Stimulated activated CD4-positive, alpha-beta T cell treated with anti-CD3 and anti-CD28 coated beads, Interleukin-15, amount 100 ng/mL, for 48 hours (primary cell): ENCODE measurements at places on chromosomes 2 and 18.

DNA sequence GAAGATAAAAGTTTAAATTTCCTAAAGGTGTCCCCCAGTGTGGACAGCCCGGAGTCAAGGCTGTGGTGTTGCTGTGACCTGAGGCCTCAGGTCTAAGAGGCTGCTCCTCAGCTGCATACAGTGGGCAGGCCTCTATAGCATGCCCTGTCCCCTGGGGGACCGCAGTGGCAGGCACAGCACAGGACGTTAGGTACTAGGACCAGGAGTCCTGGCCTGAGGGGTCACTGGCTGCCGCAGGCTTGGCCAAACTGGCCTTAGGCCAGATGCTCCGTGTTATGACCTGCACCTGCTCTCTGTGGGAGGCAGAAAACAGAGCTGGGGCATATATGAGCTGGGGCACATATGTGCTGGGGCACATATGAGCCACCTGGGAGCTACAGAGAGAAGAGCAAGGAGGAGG lies 21.2 kb upstream of the MAL start:
- no peak for DNase-seq

DNA sequence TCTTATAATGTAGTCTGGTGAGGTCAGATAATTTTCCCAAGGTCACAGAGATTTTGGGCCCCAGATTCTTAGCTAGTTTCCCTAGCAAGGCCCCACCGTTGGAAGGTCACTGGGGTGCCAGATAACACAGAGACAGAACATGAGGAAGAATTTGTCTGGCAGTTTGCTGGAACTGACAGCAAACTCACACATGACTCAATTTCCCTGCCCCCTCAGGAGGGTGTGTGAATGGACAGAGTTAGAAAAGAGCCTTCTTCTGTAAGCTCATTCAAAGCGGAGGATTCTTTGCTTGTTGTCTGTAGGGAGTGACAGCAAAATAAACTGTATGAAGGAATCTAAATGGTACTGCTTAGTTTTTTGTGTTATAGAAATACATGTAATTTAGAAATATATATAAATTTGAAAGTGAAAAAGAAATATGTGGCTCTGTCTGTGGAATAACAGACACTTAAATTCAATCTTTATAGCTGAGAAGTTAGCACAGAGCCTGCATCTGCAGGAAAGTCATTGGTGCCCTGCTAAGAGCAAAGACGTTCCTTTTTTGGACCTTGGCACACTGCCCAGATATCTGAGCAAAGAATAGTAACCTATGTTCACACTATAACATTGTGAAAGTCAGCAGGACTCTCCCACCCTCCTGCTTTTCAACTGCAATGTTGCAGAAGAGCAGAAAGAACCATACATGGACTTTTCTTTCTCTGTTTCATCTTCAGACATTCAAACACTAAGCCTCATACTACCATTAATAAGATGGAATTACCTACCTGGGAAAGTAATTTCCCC lies 2.1 kb downstream of the MDH1 start:
- no peak for DNase-seq

DNA sequence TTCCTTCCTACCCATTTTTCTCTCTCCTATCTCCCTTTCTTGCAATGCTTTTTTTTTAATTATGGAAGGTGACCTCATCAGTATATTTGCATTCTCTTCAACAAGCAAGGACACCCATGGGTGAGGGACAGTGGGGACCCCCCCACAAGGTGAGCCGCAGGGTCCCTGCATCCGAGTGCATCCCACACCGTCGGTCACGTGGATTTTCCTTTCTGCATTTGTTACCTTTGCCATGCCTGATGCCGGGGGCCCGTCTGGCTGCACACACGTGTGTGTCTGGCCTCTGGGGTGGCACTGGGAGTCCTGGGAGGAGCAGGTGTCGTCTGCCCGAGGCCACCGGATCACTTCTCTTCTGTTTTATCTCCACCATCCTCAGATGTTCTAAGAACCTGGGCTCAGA lies 30.1 kb upstream of the SNTG2 start:
- no peak for DNase-seq

DNA sequence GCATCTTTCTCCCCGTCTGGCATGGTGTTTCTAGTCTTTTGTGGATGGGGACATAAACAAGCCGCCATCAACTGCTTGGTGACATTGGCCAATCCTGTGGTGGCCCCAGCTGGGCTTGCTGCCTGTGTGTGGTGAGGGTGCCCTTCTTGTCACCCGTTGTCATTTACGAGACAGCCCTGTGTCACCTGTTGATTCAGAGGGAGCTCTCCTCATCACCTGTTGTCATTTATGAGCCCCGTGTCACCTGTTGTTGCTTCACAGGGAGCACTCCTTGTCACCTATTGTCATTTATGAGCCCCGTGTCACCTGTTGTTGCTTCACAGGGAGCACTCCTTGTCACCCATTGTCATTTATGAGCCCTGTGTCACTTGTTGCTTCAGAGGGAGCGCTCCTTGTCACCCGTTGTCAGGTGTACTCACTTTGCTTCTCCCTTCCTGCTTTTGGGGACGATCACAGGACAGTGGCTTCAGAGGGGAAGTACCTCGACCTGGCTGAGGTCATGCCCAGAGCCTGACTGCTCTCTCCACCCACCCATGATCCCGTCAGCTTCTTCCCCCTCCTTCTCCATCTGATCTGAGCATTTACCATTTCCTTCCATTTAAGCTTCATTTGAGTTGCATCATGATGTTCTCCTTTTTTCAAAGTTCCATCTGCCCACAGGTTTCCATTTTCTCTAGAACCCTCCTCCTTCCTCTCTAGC lies 29.1 kb downstream of the HPCAL1 start:
- peak; percentile 65 for DNase-seq

GRCh38 chr2:128374711-128375413 lies 56.2 kb upstream of the HS6ST1 start:
- DNase-seq: no peak

DNA sequence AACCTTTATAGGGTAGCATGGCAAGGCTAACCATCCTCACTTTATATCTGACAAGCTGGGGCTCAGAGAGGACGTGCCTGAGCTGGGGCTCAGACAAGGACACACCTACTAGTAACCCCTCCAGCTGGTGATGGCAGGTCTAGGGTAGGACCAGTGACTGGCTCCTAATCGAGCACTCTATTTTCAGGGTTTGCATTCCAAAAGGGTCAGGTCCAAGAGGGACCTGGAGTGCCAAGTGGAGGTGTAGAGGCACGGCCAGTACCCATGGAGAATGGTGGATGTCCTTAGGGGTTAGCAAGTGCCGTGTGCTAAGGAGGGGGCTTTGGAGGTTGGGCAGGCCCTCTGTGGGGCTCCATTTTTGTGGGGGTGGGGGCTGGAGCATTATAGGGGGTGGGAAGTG lies 1.2 kb upstream of the DES start:
- no peak for DNase-seq

DNA sequence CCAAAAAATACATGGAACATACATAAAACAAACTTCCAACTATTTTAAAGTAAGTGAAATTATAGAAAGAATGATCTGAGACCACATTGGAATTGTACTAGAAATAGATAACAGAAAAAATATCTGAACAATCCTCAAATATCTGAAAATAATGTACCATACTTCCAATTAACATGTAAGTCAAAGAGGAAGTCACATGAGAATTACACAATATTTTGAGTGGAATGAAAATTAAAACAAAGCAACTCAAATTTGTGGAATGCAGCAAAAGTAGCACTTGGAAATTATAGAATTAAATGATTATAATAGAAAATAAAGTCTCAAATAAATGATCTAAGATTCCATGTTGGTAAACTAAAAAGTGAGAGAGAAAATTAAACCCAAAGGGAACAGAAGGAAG lies 38.3 kb upstream of the CTIF start:
- no peak for DNase-seq

DNA sequence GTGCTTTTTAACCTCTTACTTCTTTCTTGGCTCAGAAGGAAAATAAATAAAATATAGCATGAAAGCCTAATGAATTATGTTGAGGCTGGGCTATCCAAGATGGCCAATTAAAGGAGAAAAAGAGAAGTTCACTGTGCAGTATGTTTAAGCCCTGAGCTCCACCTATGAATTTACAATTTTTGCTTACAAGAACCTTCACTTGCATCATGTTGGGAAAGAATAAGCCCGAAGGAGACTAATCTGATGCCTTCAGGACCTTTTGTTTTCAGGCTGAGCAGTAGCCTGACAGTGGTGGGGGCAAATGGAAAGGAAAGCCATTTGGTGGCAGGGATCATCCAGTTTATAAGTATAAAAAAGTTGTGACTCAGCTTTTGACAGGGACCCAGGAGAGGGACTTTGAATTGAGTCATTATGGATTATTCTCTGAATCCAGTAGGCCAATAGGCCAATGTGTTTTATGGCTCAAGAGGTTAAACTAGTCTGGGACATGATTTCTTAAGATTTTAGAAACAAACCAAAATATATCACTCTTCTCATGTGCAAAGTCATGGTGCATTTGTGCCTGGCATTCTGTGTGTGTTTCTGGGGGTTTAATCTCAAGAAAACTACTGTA lies 56.9 kb downstream of the E2F6 start:
- no peak for DNase-seq

DNA sequence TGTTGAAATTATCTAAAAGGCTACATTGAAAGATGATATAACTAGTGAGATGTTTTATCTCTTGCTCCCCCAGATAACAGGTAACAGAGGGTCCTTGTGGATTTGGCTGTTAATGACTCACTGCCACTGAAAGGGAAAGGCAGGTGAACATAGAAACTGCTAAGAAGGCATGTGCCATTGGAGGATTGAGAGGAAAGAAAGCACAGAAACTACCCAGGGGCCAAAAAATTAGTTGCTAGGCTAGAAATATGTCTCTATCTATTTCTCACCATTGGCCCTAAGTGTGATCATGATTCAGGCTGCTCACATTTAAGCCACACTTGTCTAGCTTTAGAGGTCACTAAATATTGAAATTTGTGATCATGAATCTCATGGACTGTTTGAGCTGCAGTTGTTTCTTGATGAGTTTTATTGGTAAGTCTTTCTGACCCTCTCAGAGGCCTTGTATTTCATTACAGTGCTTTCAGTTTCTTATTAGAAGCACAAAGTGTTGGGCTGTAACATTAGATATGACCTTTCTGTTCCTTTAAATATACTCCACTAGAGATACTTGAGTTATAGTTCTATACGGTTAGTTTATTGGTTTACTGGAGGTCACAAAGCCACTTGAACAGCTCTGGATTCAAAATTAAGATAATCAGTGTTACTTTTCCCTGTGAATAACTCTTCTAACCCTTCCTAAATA lies 26.2 kb downstream of the NAB1 start:
- DNase-seq: no peak

GRCh38 chr2:138060301-138060635 lies 96.0 kb downstream of the HNMT start:
- no peak for DNase-seq

DNA sequence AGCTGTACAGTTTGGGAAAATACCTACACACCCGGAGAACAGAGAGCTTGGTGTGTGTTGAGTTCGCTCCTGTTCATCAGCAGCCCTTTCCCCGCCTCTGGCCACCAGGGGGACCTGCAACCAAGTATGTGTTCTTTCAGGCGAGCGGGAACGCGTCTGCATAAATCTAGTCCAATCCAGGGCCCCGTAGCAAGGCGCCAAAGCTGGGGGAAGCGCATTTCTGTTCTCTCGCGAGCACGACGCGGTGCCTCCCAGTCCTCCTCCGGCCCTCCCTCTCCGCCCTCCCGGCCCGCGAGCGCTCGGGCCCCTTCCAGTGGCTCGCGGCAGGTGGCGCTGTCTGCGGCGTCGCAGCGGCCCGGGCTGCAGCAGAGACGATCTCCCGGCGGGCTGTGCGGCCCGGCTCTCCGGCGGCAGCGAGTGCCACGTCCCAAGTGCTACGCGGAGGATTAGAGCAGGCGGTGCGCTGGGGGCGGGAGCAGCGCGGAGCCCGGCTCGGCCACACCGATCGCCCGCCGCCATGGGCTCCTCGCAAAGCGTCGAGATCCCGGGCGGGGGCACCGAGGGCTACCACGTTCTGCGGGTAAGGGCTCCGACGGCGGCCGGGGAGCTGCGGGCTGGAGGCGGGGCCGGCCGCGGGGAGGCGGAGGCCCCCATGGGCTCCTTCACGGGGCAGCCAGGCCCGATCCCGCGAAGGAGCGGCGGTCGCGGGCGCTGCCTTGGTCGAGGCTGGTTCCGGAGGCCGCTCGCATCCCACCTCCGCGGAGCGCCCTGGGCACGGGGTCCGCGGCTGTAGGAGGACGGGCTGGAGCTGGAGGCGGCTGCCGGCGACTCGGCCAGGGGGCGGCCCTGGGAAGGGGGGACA lies at the start of gene GORASP2:
Gene GORASP2 (plus strand): TSS at position 430 of the 862 bp plus-strand sequence. CDS start 88 bp downstream, at position 518.
- peak; percentile 98 for DNase-seq

DNA sequence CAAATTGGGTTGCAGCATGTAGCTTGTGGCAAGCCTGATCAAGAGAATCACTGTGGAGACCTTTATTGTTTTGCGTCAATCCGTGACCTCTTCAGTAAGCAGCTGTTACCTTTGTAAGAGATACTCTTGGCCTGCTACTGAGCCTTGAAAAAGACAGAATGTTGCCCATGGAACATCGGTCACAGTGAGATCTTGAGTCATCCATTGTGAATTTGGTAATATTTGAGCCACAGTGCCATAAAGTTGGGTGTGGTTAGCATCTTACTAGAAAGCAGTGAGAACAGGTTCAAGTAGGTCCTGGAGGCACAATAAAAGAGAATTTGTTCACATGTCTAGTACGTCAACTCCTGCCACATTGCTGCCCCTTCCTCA lies 12.7 kb upstream of the EFR3B start:
- no peak for DNase-seq

DNA sequence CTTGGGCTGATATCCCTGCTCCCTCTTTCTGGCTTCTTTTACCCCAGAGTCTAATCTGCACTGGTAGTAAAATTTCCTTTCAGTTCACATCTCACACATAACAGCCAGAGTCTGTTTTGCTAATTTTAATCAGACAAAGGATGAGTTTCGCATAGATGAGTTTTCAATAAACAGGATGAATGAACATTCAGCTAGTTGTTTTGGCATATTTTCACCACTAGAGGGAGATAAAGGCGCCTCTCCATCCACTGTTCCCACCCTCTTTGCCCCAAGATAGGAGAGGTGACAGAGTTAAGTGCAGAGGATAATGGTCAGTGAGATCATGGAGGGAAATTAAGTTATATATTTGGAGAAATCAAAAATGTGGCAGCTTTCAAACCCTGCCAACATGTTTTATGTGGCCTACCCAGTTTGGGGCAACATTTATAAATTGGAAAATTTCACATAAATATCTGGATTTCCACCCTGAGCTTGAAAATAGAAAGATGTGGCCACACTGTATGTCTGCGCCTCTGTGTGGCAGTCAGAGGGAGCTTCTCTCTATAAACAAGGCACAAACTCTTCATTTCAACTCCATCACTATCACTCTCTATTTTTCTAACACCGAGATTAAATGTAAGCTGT lies 48.5 kb upstream of the DTNA start:
- DNase-seq: no peak

DNA sequence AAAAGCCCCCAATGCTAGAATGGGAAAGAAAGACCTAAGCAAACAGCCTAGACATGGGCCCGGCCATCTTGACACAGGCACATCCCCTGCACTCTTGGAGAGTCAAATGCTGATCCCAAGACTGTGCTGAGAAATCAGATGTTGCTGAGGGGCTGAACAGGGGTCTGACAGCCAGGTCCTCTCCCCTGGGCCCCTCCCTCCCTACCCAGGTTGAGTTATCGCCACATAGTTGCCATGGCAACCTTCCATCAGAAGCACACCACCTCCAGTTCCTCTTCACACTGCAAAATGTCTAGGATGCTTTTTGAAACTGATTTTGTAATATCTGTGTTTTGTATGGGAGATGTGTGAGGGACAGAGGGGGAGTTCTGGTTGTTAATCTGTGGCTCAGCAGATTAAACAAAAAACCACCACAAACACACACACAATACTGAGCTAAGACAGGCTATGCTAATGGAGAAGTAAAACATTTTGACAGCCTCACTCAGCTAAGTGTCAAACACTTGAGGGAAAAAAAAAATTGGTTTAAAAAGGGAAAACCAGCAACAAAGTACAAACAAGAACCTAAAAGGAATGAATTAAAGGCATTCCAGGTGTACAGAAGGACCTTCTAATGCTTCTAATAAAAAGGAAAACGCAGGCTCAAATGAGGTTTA lies 88.2 kb downstream of the TMEM163 start:
- DNase-seq: no peak
